ENCODE measurements at places on chromosomes 13 and 19. TPM values are rescaled to one million over a fixed set of nuclear protein-coding genes. Genes with fewer than 3 reads are reported as not detected.
A peak's percentile ranks its signal among the peaks of the same experiment; 100 is the strongest.

The ZNF576 gene
- total RNA-seq, result 12.1 TPM

The TMEM259 gene
- total RNA-seq, result 32.7 TPM

The CDC37 gene
- 47.4 TPM for total RNA-seq

The TRPC4 gene
- total RNA-seq, result 5.2 TPM

The UGGT2 gene
- total RNA-seq, result 49.6 TPM

DNA sequence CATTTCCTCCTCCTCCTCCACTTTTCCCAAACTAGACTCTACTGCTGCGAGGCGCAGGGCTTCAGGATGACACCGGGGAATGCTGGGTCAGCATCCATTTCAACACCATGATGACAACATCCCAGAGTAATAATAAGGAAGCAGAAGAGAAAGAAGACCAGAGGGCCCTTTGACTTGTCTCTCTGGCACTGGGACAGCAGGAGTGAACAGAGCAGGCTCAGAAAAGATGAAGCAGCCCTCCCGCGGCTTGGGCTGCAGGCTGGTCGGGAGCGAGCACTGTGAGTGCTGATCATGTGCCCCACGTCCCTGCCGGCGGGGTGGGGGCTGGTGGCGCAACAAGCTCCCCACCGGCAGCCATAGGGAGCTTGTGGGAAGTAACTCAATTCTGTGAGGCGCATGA, 30.5 kb downstream of the RANBP3 start:
- peak; percentile 75 for DNase-seq

DNA sequence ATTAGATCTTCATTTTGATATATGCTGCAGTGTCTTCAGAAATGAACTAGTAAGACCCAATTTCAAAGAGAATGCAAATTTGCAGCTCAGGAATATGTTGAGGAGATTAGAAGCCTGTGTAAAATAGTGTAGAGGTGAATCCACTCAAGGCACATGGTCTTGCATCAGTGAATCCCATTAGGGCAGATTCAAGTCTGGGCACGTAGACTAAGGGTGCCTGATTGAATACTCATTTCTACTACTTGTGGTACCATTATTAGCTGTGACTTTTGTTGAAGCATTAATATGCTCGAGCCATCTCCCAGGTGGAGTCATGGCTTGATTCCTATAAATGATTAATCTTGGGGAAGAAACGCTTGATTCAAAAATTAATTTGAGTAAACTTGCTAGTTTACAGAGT, 129.4 kb downstream of the AKAP11 start:
- DNase-seq, result no peak

DNA sequence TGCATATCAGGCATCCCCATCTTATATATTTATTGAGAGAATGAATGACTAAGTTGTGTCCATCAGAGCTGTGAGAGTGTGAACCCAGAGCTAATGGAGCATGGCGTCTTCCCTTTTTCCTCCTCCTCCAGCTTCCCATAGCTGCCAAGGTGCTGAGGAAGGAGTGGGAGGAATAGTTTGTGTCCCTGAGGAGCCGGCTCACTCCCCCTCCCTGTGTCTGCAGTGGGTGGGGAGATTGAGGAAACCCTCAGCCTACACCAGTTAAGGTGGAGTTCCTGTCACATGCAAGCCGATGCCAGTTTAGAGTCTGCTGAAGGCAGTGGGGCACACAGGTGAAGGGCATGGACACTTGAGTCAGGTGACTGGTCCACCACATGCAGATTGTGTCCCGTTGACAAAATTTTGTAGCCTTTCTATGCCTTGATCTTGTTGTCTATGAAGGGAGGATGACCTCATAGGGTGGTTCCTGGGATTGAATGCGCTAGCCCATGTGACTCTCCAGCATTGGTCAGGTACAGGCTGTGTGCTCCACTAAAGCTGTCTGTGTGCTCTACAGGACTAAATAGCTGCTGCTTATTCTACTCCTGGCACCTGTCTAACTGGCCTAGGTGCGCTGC, 47.6 kb upstream of the GPI start:
- no peak for DNase-seq

DNA sequence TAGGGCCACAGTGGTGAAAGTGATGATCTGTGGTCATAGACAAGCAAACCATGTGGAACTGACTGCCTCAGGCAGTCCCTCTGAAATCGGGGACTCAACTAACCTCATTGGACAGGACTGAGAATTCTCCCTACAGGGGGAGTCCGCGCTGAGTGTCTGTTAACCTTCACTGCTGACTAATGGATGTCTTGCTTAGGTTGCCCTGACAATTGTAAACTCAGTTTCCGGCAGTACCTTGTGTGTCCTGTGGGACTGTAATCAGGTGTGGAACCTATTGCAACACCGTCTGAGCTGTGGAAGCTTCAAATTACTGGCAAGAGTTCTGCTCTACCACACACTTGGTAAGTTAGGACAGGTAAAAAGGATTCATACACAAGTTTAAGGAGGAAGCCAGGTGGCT, 21.8 kb downstream of the ZNF77 start:
- DNase-seq, result no peak

DNA sequence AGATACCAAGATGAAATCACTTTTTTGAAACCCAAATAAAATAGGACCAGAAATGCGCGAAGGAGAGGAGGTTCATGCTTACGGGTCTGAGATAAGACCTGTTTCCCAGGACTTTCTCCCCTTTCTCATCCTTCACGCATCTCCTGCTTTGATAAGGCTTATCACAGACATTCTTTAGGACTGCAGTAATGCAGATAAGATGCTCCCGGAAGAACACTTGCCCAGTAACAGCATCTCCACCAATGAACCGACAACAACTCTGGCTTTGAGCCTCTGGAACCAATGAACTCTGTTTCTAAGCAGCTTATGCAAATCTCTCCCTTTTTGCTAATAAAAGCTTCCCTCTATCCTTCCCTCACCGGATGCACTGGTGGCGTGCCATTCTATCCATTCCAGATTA, 783.4 kb upstream of the ARGLU1 start:
- DNase-seq, result no peak

DNA sequence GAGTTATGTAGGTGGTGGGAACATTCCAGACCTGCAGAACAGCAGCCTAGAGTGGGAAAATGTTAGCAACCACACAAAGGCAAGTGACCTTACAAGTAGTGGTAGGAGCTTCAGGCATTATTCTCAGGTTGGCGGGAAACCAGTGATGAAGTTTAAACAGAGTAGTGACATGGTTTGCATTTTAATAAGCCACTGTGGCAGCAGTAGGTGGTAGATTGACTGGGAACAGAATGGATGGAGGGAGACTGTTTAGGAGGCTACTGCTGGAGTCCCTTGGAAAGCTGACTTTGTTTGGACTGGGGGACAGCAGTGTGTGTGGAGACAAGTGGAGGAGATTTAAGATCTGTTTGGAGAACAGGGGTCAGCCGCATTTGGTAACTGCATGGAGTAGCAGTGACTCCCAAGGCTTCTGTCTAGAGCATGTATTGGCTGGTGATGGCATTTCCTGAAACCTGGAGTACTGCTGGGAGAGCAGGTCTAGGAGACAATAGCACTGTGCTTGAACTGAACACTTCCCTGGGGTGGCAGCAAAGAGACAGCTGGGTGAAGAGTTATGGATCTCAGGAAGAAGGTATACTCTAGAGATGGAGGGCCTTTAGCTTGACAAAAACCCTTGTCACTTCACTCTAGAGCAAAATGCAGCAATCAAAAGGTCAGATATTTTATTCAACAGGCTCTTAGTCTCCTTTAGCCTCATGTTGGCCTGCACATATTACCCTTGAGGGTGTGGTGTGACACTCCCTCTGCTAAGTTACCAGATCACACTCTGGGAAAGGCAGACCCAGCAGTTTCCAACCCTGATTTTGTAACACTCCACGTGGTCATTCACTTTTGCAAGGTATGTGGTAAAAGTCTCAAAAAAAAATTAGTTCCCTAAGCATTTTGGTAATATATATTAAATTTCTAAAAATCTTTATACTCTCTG, 70.3 kb downstream of the DHRS12 start:
- DNase-seq, result peak; percentile 20

GRCh38 chr19:2394442-2395292, 32.7 kb downstream of the TIMM13 start:
- DNase-seq, result no peak

- DNase-seq, result no peak
These were observed 13.5 kb downstream of the IL17D start for GRCh38 chr13:20716951-20717350.

DNA sequence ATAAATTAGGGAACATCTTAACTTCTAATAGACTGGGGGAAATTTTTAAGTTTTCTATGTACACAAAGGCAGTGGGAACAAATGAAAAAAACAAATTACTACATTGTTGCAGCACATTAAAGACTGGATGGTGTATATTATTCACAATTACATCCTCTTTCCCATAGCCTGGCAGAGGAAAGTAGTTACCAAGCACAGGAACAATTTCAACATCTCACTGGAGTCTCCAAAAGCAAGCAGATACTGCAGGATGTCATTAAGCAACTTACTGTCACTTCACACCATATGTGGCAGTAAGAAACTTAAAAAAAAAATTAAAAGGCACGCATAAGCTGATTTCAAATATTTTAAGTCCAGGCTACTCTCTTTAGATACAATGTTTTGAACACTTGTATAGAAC, 6.4 kb upstream of the EFNB2 start:
- DNase-seq, result no peak

- DNase-seq, result peak; percentile 90
These were observed 598.6 kb upstream of the PCDH20 start for GRCh38 chr13:62014299-62014698.

- no peak for DNase-seq
These were observed 324.8 kb upstream of the PCDH9 start for GRCh38 chr13:67554746-67555452.

DNA sequence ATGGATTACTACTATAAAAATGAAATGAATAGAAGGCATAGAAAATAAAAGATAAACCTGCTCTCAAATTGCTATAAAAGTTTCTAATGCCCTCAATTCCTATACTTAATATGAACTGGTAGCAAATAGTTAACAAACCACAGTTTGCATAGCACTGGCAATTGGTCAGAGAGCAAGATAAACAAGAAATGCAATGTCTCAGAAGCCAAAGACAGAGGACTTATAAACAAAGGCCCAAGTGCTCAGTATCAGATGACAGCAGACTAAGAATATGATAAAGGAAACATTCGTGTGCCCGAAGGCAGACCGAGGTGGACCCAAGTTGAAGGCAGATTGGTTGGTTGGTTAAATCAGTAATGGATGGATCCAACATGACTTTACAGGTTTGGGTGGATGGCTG, 50.6 kb downstream of the IPO5 start:
- DNase-seq, result no peak

DNA sequence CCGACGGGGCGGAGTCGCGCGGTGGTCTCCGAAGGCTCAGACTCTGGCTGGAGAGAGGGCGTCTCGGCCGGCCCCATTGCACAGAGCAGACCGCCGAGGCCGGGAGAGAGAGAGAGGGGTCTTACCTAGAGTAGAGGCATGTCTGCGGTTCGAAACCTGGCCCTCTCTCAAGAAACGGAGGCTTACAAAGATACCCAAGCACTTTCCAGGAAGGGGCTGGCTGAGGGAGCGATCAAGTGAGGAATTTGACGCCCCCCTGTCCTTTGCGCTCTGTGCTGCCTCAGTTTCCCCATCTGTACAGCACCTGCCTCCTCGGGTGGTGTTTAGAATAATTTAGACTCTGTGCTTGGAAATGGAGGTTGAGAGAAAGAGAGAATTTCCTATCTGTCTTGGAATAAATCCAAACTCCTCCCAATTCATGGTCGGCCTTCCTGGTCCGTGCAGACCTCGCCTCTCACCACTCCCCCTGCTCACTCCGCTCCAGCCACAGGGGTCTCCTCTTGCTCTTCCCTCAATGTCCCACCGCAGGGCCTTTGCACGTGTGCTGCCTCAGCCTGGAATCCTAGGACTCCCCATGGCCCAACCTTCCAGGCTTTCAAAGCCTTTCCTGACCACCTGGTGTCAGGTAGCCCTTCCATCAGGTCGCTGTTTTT, 658 bp upstream of the ISOC2 start:
- no peak for DNase-seq

DNA sequence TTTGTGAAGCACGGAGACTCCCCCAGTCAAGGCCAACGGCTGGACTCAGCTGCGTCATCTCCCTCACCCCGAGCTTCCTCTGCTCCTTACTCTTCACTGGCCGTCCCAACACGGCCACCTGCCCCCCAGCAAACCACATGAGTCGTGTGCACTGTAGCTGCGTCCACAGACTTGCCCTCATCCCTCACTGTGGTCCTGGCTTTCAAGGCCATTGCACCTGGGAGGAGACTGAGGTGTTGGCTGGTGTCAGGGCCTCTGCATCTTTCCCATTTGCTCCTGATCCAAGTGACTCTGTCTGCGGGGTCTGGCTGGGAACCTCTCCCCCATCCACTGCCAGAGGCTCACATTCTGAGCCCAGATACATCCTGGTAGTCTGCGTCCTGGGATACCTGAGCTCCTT, 11.5 kb downstream of the PLPP2 start:
- no peak for DNase-seq

DNA sequence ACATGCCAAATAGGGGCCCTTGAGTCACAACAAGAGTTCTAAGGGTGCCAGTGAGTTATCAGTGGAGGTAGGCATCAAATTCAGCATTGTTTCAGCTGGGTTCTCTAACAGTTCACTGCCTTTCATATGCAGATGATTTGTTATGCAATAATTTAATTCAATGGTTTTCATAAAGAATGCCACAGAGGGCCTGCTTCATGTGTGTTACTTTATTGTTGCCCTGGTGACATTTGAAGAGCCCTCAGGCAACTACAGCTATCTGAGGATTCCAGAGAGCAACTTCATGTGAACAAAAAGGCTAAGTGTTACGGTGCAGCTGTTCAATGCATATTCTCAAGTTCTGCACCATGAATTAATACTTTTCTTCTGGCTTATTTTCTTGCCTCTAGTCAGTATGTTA, 43.1 kb upstream of the STARD13 start:
- DNase-seq, result no peak

DNA sequence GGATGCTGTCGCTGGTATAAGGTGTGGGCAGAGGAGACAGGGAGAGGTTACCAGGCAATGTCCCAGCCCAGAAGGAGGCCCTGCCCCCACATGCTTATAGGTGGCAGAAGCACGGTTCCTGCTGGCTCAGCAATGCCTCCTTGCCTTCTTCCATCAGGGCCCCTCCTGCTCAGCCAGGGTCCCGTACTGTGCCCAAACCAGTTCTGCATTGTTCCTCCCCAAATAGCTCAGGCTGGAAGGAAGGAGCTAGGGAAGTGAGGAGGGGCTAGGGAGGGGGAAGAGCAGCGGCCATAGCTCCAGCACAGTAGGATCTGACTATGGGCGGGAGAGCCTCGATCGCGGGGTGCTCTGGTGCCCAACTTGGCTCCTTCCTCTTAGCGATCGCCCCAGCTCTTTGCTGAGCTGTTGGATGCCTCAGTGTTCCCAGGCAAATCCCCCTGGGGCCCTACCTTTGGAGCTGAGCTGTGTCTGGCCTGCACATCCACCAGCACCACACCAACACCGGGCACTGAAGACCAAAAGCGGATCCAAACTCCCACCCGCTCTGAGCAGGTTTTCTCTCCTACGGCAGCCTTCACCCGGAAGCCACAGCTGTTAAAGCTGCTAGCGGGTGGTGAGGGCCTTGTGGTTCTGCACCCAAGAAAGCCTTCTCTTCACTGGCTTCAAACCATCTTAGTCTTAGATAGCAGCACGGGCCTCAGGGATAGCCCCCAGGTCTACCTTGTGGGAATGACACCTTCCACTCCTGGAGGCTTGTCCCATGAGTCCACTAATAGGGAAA, 32.1 kb upstream of the PEPD start:
- DNase-seq, result no peak

- no peak for DNase-seq
These were observed 22.5 kb upstream of the KLF2 start for GRCh38 chr19:16301999-16302694.

Measured in spinal cord (tissue), 10 donors.